ENCODE measurements at places on chromosomes 2 and 18.

GRCh38 chr18:34108206-34108605 lies 116.5 kb downstream of the NOL4 start:
- no peak for DNase-seq

GRCh38 chr2:130985831-130986649 lies 107.2 kb downstream of the FAM168B start:
- DNase-seq, result no peak

- DNase-seq, result no peak
Measured at GRCh38 chr2:221254299-221254698, 317.8 kb downstream of the EPHA4 start.

DNA sequence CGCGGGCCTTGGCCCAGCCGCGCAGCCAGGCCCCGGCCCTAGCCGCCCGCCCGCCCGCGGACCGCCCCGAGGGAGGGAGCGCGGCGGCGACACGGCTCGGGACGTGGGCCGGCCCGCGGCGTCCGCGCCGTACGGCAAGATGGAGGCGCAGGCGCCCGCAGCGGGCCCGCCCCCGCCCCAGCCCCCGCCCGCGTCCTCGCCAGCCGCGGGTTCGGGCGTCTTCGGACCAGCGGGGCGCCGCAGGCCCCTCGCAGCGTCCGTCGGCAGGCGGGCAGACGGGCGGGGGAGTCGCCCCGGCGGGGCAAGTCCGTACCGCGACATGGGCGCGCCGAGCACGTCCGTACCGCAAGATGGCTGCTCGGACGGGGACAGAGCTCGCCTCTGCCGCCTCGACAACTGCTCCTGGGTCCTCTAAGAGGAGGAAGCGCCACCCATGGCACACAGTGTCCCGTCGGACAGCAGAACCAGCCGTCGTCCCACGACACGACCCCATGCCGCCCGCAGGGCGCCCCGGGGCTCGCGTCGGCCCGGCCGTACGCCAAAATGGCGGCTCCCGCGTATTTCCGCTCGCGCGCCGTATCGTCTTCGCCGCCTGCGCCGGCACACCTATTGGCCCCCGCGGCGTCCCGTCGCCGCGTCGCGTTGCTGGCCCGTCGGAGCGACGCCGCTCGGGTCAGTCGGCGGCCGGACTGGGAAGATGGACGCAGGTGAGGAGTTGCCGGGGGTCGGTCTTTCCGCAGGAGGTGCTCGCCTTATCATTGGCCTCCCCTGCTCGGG lies at the start of the genes ATG4B and THAP4:
TSS of gene ATG4B (plus strand) at position 676 of the 777 bp plus-strand sequence. CDS start at position 698, 22 bp downstream.
TSS of gene THAP4 (minus strand) at position 141 of the 777 bp plus-strand sequence. CDS start 141 bp downstream, outside the sequence.
- peak; percentile 48 for DNase-seq

- no peak for DNase-seq
Measured at GRCh38 chr2:65161551-65162100, 31.7 kb upstream of the RAB1A start.

DNA sequence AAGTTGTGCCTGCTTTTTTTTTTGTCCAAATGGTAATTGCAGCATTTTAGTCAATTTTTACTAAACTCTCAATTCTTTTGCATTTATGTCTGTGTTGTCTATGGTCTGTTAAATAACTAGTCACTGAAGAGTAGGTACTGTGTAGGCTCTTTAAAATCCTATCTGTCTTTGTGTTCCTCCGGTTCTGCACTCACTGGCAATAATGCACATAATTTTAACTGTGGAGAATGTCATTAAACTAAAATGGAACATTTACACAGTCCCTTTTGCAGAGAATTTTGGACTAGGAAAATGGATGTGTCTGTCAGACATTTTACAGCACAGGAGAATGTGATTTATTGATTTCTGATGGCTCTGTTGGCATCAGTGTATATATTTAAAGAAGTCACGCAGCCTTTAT lies 116.6 kb downstream of the ASXL3 start:
- no peak for DNase-seq

DNA sequence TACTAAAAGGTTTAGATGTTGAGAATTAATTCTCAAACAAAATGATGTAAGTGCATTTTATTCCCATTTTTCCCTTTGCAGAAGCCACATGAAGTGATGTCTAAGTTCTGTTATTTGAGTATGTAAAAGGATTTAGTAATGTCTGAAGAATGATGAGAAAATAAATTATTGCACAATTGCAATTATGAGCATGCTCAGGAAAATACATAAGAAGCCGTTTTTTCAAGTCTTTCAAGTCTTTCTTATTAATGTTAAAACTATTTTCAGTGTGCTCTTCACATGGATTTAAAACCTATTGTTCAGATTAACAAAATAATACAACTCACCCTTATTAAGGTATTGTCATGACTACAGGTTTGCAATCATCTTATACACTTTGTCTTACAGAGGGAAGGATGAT lies 331.4 kb upstream of the NETO1 start:
- DNase-seq, result no peak

- DNase-seq, result no peak
Measured at GRCh38 chr2:9744256-9745004, 98.8 kb upstream of the TAF1B start.

DNA sequence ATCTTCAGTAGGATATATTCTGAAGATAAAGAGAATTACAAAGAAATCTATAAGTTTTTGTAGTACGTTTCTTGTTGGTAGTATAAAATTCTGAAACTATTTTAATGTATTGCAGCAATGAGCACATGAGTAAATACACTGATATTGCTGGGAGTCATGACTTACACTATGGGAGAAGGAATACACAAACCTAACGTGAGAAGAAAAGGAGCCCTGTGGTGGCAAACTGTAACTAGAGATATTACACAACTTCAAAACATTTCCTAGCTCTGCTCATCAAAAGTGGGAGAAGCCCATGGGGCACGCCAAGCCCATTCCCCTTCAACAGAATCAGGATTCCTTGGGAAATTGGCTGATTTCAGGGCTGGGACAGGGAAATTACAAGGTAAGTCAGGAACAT lies 20.5 kb downstream of the SPIRE1 start:
- DNase-seq, result no peak

GRCh38 chr2:15195813-15196212 lies 365.3 kb downstream of the NBAS start:
- no peak for DNase-seq

Data from stimulated activated CD4-positive, alpha-beta T cell treated with anti-CD3 and anti-CD28 coated beads, Interleukin-1b, Interleukin-23, amount 100 ng/mL, for 1 hour (primary cell).